ENCODE measurements at places on chromosomes 13 and 19. TPM values are rescaled to one million over a fixed set of nuclear protein-coding genes. Genes with fewer than 3 reads are reported as not detected.
A peak's percentile ranks its signal among the peaks of the same experiment; 100 is the strongest.

- DNase-seq = no peak
These were observed 238 bp downstream of the ZNF260 start for GRCh38 chr19:36527873-36528193.

DNA sequence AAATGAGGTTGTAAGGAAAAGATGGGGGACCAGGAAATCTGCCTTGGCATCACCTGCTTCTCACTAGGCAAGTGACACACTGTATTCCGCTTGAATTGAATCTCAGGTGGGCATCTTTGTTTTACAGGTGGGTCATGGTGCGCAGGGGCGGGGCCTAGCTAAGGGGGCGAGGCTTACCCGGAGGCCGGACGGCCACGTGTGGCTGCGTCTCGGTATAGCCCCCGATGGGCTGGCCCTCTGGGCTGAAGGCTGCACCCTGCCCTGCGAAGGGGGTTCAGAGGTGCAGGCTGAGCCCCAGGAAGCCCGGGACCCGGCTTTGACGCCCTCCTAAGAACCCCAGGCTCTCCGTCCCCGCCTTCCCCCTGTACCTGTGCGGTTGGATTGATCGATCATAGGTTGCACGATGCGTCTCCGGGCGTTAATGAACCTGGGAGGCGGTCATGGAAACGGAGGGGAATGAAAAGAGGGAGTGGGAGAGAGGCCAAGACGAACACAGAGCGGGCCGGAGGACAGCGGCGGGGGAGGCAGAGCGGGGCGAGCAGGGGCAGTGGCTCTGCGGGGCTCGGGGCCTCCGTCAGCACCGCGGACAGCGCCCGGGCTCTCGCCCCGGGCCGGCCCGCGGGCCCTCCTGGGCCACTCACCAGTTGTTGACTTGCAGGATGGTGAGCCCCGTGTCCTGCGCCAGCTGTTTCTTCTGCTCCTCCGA lies 12.5 kb downstream of the MEIS3 start:
- no peak for DNase-seq

- DNase-seq = no peak
These were observed 5.5 kb downstream of the SLC7A1 start for GRCh38 chr13:29589967-29590366.

GRCh38 chr13:32446220-32446619 lies 18.3 kb upstream of the N4BP2L1 start:
- DNase-seq = no peak

GRCh38 chr19:45798995-45799517 lies 6.4 kb upstream of the DMWD start:
- peak; percentile 76 for DNase-seq

The KLK3 gene
- total RNA-seq = not detected

All from M059J (cell line).